ENCODE measurements at places on chromosomes 4 and X.

DNA sequence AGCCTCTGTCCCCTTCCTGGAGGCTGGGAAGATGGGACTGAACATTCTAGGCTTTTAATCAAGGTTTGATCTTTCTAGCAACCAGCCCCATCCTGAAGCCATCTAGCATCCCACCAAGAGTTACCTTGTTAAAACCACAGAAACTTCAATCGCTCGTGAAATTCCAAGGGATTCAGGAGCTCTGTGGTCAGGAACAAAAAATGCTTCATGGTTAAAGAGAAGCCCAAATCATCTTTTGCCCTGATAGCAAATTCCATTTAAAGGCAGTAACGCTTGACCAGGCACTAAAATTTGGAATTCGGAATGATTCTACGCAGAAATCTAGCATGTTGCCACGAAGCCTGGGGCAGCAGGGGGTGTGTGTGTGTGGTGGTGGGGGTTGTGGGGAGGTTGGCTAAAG lies 47.8 kb downstream of the CASP6 start:
- DNase-seq, result no peak

- no peak for DNase-seq
These were observed 646.5 kb upstream of the ACTRT1 start for GRCh38 chrX:128698573-128699181.

GRCh38 chr4:113179996-113180395 lies 130.5 kb downstream of the ANK2 start:
- no peak for DNase-seq

GRCh38 chrX:9339603-9340491 lies 125.0 kb upstream of the TBL1X start:
- peak; percentile 30 for DNase-seq

- no peak for DNase-seq
These were observed 289.7 kb downstream of the DKK2 start for GRCh38 chr4:106746451-106746850.

GRCh38 chr4:56183344-56183959 lies 203.8 kb downstream of the AASDH start:
- DNase-seq, result peak; percentile 55

DNA sequence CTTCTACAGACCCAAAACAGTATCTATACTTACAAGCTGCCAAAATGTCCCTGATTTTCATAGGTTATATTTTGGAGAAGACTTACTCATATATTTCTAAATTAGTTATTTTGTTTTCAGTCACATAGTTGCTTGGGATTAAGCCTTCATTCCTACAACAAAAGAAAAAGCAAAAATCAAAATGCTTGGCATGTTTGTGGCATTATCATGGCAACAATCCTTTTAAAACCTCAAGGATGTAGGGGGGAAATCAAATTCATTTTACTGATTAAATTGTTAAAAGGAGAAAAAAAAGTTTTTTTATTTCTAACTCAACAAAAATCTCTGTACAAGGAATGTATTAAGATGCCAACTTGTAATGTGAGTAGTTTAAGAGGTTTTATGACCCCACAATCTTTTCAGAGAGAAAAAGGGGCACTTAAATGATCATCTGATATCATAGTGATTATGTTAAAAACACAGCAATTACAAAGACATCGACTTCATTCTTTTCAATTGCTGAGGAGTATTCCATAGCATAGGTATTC lies 23.5 kb downstream of the TXK start:
- no peak for DNase-seq
